Fibroblast of skin of left quadriceps (primary cell): ENCODE measurements at places on chromosomes 7 and 10.

GRCh38 chr7:107628461-107629064, 32.1 kb upstream of the SLC26A4 start:
- no peak for DNase-seq

DNA sequence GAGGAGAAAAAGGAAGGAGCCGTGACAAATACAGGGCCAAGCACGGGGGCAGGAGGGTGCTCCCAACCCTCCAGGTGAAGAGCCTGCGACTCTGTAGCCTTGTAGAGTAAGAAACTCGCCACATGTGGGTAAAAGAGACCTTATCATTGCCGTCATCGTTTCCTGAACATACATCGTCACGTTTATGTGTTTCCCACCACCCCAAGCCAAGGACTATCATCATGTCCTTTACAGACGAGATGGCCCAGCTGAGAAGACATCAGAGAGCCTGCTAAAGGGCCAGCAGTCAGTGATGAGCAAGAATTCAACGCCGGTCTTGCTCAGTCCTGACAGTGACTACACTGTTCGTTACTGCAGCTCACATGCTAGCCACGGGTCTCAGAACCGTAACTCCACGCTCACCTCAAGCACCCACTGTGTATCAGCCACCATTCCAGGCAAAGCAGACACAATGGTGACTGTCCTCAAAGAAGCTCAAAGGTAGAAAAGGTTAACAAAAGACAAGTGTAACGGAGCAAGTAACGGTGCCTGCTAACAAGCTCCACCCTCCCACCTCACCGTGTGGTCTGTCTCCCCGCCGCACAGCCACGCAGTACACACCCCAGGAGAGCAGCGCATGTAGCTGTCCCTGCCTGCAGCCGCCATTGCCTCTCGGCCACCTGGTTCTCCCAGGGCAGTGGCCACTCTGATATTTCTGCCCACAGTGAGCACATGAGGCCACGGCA, 147.8 kb downstream of the MAD1L1 start:
- no peak for DNase-seq

DNA sequence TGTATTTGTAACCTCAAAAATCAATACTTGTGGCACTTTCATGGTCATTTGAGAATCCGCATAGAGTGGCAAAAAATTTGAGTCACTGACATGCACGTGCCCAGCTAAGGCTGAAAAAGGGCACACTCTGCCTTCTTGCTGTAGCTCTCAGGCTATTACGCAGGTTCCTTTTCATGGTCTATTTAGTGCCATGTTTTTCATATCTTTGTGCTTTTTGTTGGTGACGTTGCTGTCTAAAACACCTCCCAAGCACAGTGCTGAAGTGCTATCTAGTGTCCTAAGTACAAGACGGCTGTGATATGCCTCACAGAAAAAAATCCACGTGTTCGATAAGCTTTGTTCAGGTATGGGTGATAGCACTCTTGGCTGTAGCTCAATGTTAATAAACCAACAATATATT, 50.9 kb downstream of the CREB3L2 start:
- DNase-seq = no peak

DNA sequence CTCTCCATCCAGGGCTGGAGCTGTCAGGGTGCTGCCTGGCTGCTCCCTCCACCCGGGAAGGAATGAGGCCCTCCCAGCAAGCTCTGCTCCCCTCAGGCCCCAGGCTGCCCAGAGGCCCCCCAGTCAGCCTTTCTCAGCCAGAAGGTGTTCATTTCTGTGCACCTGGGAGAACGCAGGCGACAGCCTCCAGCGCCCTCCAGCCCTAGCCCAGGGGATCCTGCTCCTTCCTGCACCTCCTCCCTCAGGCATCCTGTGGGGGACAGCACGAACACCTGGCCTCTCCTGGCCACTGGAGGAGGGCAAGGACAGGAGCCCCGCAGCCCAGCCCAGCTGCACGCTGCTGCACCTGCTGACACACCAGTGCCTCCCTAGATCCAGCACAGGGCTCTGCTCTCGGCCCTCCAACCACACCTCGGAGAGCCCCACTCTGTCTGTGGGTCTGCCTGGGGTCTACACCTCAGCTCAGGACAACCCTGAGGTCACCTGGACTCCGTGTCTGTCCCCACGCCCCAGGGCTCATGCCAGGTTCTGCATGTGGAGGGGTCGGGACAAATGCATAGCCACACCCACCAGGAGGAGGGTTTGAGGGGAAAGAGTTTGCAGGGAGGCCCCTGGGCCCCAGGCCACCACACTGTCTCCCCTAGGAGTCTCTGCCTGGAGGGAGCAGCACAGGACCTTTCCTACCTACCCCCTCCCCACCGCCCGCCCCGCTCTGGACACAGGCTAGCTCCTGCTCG, 7.4 kb upstream of the PWWP2B start:
- DNase-seq = no peak

- no peak for DNase-seq
Observed at GRCh38 chr7:89908736-89909135, 245.5 kb upstream of the STEAP1 start.

DNA sequence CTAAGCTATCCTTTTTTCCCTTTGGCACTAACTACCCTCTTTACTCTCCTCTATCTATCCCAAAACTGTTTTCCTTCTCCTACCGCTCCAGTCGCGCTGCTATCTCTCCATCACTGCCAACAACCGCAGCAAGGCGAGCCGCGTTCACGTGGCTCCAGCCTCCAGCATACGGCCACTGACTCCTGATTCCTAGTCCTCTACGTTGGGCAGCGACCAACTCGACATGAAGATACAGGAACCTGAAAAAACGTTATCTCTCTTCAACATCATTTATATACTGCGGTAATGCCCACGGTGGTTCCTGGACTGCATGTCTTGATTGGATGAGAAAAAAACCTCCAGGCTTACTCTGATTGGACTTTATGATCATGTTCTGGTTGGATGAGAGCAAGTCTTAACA, 129.5 kb downstream of the ZNF716 start:
- no peak for DNase-seq
